ENCODE measurements at places on chromosomes 6 and 20.

DNA sequence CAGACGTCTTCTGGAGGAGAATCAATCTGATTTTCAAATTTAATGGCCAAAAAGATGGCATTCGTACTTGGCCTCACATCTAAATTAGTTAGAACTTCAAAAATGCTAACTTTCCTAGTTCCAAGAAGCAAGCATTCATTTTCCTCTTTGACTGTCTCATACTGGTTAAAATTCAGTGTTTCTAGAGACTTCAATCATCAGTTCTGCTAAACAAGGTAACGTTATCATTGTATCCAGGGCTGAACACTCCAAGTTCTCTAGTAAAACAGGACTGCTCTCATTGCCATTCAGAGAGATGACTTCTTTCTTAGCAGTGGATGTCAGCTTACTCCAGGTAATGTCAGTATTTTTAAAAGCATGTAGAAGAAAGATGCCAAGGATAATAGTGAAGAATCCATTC lies 34.6 kb upstream of the ENTPD6 start:
- DNase-seq: no peak

DNA sequence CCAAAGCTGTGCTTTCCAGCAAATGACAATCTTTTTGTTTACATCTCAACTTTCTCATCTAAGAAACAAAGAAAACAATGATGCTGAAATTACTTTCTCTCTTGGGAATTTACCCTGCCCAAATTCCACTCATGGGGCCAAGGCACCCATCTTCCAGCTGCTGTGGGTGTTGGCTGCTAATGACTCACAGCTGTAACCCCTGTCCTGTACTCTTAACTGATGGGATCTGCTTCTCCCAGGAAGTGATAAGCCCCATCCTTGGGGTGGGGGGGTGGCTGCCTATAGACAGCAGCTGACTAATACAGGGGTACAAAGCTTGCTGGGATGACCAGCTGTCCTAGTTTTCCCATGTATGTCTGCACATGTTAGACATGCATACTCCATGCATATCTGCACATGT lies 938.6 kb downstream of the C6orf118 start:
- DNase-seq: no peak

DNA sequence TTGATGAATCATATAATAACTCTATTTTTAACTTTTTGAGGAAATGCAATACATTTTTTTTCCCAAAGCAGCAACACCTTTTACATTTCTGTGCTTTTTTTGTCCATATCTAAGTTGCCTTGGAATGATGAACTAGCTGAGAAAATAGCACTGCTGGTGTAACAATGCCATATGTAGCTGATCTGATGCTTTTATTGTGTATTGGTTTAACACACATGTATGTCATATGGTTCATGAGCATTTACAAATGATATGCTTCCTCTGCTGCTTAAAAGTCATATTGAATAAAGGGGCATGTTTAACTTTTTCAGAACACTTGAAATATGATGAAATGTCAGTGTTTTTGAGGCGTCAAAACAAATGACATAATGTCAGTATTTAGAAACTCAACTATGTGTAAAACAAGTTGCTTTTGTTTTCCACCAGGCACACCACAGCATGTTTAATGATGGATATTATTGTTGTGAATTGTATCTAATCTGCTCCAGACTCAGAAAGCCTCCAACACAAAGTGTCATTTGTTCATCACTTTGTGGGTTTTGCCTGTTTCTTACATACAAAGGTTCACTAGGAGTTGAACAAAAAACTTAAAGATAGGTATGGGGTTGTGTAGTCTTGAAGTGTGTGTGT lies 775.8 kb upstream of the FLRT3 start:
- no peak for DNase-seq

GRCh38 chr6:158358450-158359077 lies 46.3 kb downstream of the TULP4 start:
- DNase-seq: no peak

DNA sequence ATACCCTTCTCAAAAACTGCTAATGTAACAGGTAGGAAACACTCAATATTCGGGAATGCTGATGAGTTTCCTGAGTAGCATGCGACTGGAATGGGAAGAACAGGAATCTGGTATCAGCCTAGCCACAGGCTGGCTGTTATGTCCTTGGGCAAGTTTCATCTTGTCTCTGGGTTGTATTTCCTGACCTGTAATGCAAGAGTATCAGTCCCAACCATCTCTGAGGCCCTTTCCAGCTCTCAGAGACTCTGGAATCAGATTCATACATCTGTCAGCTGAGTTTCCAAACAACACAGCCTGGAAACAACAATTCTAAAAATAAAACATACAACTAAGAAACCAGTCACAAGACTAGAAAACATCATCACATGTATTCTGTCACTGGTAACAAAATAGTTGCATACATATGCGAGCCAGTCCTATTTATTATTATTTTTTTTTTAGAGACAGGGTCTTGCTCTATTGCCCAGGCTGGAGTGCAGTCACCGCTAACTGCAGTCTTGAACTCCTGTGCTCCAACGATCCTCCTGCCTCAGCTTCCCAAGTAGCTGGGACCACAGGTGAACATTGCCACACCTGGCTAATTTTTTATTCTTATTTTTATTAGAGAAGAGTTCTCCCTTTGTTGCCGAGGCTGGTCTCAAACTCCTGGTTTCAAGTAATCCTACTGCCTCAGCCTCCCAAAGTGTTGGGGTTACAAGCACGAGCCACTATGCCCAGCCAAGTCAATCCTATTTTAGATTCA lies 16.7 kb upstream of the TFAP2A start:
- DNase-seq: no peak

- DNase-seq: no peak
Measured at GRCh38 chr20:62401331-62401779, 5.7 kb downstream of the CABLES2 start.

- no peak for DNase-seq
Measured at GRCh38 chr6:14638906-14639761, 521.6 kb downstream of the CD83 start.

DNA sequence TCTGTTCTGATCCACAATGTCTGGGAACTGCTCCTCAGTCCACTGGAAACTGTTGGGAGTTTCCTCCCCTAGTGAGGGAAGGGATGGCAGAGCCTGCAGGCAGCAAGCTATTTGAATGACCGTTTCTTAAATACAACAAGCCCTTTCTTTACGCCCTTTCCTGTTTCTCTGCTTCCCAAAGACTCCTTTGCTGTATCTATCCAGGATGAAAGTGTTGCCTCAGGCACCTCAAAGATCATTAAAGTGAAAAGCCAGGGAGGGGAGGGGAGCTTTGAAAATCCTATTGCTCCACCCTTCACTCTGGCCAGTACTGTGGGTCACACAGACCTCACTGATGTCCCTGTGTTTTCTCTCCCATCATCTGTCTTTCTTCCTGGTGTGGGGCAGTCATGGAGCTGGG lies 213.1 kb downstream of the RNF144B start:
- DNase-seq: no peak

DNA sequence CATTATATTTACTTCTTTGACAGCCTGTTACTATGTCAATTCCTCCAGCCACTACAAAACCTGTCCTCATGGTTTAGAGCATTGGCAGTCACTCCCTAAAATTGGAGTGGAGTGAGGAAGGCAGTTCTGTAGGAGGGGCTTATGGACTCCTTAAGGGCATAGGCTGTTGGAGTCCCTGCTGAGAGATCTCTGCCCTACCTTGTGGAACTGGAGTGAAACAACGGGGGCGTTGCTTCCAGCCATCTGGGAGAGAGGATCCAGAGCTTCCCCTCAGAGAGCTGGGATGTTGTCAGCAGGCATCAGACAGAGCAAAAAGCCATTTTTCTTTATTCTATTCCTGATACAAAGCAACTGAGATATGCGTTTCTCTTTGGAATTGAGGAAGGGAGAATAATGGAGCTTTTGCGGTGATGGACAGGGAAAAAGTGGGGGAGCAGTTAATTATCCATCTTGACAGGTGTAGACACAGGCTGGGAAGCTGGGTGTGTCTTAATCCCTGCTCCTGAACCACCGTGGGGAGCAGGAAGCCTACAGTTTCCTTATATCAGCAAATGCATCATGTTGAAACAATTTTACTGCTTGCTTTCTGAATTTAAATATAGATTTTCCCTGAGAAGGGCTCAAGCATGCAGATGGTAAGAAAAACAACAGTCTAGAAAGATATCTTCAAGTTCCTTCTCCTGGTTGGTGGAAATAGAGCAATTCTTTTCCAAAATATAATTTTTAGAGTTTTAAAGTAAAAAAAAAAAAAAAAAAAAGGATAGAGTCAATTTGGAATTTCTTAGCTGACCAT lies 402.5 kb downstream of the PLCB1 start:
- no peak for DNase-seq

DNA sequence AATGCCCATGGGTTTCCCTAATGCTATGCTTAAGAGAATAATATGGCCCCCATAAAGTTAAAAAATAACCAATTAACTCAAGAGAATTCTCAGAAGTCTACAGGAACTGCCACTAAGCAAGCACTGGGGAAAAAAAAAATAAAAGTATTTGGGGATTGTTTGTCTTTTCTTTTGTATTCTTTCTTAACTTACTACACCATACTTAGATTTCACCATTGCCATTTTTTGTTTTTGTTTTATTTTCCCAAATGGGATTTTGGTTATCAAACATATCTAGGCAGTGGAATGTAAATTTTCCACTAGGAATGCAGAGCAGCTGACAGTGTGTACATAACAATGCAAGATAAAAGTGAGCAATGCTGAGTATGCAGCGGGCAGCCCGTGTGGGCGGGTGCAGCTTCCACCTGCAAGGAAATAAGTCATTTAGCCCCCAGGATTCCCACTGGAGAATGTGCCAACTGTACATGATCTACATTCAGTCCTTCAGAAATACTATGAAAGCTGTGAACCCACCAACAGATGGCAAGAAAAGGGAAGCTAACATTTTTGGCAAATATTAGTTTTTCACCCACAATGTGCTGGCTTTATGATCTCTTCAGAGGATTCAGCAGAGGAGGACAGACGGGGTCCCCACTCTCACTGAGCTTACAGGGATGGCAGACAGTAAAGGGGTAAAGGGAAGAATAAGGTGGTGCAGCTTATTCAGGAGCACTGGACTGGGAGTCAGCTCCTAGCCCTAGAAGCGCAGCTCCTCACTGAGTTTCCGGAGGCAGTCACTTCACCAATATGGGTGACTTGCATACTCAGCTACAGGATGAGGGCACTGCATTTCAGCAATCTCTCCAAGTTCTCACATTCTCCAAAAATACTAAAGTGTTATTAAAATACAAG lies 44.4 kb downstream of the DCDC2 start:
- no peak for DNase-seq

DNA sequence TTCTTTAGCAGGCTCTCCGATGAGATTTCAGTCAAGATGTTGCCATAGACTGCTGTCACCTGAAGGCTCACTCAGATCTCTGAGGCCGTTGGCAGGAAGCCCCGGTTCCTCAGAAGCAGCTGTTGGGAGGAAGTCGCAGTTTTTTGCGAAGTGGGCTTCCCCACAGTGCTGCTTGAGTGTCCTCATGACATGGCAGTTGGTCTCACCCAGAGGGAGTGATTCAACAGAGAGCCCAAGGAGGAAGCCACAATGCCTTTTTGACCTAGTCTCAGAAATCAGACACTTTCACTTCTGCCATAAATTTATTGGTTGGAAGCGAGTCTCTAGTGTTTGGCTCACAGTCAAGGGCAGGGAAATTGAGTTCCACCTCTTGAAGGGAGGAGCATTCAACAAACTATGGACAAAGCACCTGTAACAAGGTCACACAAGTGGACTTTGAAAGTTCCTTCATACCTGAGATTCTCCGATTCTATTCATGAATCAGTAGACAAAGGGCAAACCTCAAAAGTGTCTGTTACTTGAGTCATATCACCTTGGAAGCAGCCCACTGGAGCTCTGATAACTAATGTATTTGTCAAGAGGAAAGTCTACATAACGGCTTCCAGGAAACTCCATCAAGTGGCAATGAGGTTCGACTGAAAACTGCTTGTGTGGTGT lies 208.3 kb downstream of the TASP1 start:
- DNase-seq: no peak

GRCh38 chr20:25072226-25072811 lies 9.6 kb downstream of the VSX1 start:
- DNase-seq: no peak

DNA sequence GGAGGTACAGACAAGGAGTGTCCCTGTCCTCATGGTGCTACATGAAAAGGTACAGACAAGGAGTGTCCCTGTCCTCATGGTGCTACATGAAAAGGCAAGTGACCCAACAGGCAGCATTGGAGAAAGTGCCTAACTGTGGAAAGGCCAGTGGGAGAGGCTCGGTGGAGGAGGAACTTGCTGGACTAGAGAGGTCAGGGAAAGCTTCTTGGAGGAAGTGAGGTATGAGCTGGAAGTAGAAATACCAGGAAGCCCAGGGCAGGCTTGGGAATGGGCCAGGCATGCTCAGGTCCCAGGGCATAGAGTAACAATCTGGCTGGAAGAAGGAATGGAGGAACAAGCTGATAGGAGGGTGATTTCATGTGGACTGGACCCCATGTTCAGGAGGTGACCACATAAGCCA lies 59.8 kb upstream of the FNDC1 start:
- no peak for DNase-seq

GRCh38 chr6:42378125-42378524 lies 73.6 kb downstream of the TRERF1 start:
- no peak for DNase-seq

DNA sequence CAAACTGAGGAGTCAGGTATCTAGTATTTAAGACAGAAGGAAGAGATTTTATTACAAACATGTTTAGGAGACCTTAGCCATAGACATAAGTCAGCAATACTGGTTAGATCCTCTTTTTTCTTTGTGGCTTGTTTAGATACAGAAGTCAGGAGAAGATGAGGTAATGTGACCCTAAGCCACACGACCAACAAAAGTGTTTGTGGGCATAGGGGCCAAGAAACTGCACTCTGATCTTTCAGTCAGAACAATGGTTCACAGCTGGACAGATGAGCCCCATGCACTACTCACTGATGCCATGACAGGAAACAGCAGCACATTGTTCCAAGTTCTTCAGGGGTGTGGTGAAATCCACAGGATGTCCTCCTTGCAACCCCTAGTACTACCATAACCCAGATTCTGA lies 238.5 kb upstream of the RAB32 start:
- DNase-seq: no peak

DNA sequence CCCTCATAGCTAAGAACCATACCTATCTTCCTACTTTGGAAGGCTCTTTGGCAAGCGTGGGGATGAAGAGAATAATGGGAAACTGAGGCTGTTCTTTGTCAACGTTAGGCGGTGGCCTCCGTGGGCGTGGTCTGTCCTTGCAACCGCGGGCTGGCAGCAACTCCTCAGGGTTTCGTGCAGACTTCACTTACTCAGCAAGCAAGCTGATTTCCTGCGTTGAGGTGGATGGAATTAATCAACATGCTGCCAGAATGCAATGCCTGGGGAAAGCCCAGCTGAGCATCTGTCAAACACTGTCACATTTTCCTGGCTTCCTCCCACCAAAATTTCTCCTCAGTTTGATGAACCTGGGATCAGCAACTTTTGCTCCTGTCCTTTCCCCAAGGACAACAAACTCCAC lies 9.2 kb upstream of the IL17F start:
- no peak for DNase-seq

DNA sequence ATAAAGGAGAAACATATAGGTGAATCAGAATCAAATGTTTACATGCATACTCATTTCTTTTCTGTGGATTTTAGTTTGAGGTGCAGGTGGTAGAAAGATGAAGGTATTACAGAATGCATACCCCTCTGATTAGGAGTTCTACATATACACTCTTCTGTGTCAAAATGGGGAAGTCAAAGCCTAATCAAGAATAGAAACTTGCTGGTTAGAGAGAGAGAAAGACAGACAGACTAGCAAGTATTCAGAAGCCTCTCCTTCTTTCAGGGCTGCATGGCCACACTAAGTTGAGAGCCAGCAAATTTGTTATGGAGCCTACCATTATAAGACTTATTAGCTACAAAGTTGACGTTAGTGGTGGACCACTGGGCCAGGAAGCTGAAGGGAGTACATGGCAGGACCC lies 358.3 kb upstream of the EYS start:
- no peak for DNase-seq

Data from right renal pelvis (tissue), 4 donors.